ENCODE measurements at places on chromosomes 13 and 19.

DNA sequence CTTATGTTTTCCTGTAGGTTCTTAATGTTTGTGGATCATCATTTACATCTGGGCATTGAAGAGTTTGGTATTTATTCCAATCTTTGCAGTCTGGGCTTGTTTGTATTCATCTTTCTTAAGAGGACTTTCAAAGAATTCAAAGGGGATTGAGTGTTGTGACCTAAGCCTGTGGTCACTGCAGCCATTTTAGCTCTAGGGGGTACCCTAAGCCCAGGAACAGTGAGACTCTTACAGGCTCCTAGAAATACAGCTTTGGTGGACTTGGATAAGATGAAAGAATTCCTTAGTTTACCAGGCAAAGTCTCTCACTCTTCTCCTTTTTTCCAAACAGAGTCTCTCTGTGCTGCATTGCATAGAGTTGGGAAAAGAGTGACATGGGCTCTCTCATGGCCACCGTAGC lies 2539.0 kb upstream of the PCDH20 start:
- DNase-seq: no peak

DNA sequence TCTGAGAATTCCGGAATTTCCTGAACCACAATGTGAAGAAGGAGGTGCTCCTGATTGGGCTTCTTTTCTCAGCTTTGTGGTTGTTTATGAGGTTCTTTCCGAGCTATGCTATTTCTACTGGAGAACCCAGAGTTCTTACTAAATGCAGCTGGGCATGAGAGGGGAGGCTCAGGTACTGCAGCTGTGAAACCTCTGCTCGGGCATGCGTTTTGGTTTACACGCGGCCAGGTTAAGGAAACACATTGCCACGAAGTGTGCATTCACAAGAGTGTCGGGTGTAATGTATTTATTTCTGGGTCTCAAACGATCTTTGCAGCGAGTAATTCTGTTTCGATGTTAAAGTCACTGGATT lies 661 bp upstream of the MIR17HG start:
- peak; percentile 40 for DNase-seq

- no peak for DNase-seq
Measured at GRCh38 chr13:93956426-93956825, 523.1 kb downstream of the DCT start.

DNA sequence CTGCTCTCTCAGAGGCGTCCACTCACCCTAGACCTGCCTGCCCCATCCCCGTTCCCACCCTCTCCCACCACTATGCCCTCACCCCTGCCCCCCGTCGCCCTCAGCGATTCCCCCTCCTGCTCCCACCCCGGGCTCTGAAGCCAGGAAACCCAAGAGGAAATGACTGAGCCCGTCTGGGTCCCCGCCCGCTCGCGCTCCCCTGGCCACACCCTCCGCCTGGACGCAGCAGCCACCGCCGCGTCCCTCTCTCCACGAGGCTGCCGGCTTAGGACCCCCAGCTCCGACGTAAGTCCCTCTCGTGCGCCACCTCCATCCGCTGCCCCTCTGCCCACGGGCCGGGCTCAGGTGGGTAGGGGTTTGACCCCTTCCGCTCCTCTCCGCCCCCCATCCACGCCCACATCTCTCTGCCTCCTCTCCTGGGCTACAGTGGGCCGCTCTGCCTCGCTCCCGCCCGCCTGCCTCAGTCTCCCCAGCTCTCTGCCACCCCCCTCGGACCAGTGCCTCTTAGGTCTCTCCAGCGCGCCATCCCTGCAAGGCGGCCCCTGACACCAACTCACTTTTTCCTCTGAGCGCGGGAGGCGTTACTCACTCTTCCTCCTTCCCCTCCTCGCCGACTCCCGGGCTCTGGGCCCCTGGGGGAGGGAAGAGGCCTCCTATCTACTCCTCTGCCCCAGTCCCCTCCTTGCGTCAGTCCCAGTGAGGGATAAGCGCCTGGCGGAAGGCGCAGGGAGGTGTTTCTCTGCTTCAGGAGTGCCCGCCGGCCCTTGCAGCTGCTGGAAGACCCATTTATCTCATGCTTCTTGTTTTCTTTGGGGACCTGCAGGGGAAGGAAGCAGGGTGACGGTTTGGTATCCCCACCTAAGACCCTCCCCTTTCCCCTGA lies at the start of gene FXYD5:
TSS of gene FXYD5 (plus strand) at position 211 of the 882 bp plus-strand sequence. CDS start 816 bp downstream, outside the sequence.
- peak; percentile 72 for DNase-seq

- no peak for DNase-seq
Measured at GRCh38 chr13:94673851-94674250, 38.5 kb downstream of the SOX21 start.

DNA sequence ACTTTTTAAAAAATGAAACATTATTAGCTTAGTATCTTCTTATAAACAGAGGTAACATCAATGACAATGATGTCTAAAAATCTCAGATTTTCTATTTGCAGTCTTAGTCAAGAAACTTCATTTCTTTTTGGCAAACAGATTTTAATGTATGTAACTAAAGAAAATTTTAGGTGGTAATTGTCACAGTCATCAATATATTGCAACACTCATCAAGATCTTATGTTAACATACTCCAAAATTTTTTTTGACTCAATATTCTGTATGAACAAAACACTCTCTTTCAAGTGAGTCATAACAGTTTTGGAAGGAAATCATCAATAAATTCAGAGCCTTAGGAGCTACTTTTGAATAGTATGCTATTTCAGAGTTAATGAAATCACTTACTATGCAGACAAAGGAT lies 1507.6 kb downstream of the SLITRK1 start:
- DNase-seq: no peak

GRCh38 chr13:48615049-48615448 lies 38.7 kb upstream of the CYSLTR2 start:
- no peak for DNase-seq

GRCh38 chr19:9945319-9945966 lies 9.1 kb upstream of the OLFM2 start:
- DNase-seq: no peak

DNA sequence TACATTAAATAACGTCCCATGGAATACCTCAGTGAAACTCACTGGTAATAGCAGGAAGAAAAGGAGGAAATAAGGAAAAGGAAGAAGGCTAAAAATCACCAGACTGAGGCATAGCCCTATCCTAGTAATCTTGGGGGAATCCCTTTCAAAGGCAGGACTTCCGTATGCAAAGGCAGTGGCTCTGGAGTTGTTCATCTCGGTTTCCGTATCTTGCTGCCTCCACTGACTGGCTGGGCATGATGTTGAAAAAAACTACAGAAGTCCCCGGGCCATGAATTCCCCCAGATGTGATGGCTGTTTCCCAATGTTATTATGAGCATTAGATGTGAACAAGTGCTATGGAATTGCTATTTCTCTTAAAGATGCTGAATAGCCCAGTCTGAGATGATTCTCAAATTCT lies 5.5 kb downstream of the FPR2 start:
- no peak for DNase-seq

GRCh38 chr19:11418094-11418548 lies 993 bp downstream of the RGL3 start:
- DNase-seq: no peak

- no peak for DNase-seq
Measured at GRCh38 chr19:44438441-44438840, 9.8 kb downstream of the ZNF229 start.

DNA sequence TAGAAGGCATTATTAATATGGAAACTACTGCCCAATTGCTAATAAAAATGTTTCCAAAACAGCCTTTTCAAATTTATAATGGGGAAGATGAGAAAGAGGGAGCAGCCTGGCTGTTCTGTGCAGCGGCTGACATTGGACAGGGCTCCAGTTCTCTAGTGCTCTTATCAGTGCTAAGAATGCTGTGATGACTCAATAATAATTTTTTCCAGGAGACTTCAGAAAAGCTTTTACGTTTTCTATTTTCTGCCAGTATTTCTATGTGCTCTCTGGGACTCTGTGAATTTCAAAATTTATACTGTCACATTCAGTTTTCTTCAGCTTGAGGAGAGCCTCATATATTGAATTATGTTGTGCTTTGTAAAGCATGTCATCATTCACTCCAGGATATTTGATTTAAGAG lies 209.6 kb downstream of the VWA8 start:
- DNase-seq: no peak

GRCh38 chr13:102757006-102757405 lies 16.6 kb downstream of the TEX30 start:
- no peak for DNase-seq

GRCh38 chr13:30033681-30034457 lies 183.5 kb upstream of the UBL3 start:
- DNase-seq: no peak

DNA sequence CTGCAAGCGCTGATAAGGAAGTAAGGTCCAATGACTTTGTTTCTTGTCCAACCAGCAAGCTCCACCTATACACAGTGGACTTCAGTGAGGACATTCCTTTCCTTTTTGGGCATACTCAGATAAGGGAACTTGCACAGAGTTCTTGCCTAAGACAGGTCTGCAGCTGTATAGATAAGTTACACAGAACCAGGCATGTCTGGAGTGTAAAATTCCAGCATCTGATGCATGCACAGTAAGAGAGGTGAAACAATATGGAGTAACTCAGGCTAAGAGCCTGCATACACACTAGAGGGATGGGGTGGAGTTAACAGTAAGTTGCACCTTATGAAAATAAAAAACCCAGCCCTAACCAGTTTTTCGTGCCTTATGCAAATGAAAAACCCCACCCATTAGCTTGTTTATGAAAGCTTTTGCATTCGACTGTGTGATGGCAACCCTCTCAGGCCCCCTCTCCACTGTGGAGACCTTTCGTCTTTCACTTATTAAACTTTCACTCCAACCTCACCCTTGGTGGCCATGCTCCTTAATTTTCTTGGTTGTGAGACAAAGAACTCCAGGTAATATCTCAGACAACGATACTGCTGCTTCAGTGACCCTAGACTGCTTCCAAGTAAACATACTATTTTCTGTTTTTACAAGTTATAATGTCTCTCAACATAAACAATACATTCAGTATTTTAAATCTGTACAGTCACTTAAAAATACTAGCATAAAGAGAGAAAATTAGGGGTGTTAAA lies 2859.0 kb upstream of the PCDH20 start:
- DNase-seq: no peak

GRCh38 chr13:47250146-47250545 lies 353.3 kb upstream of the HTR2A start:
- DNase-seq: no peak

DNA sequence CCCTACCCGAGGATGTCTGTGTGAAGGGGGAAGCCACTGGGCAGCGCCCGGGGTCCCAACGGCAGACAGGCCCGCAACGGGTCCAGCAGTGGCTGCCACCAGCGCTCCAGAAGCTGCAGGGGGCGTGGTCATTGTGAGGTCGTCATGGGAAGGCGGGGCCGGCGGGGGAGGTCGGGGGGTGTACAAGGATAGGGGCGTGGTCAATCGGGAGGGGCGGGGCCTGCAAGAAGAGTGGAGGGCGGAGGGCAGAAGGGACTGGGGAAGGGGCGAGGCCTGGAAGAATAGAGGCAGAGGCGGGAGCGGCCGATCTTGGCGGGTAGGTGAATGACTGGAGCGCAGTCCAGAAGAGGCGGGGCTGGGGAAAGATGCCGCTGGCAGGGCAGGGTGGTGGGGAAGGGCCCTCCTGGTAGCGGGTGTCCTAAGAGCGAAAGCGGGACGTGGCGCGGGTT lies 4.4 kb downstream of the FUZ start:
- DNase-seq: peak; percentile 73

- no peak for DNase-seq
Measured at GRCh38 chr13:106118050-106118449, 417.4 kb downstream of the EFNB2 start.

Measured in stimulated activated CD4-positive, alpha-beta T cell treated with anti-CD3 and anti-CD28 coated beads, TNF-alpha, amount 100 ng/mL, for 24 hours (primary cell).